ENCODE measurements at places on chromosomes 7 and 10.

- DNase-seq = no peak
Observed at GRCh38 chr10:29533696-29534285, 101.0 kb downstream of the SVIL start.

- DNase-seq = peak; percentile 47
Observed at GRCh38 chr10:44857363-44858016, 53.6 kb upstream of the TMEM72 start.

- no peak for DNase-seq
Observed at GRCh38 chr10:44178281-44178680, 206.6 kb downstream of the CXCL12 start.

GRCh38 chr7:45153233-45153632, 4.4 kb upstream of the RAMP3 start:
- DNase-seq = no peak

DNA sequence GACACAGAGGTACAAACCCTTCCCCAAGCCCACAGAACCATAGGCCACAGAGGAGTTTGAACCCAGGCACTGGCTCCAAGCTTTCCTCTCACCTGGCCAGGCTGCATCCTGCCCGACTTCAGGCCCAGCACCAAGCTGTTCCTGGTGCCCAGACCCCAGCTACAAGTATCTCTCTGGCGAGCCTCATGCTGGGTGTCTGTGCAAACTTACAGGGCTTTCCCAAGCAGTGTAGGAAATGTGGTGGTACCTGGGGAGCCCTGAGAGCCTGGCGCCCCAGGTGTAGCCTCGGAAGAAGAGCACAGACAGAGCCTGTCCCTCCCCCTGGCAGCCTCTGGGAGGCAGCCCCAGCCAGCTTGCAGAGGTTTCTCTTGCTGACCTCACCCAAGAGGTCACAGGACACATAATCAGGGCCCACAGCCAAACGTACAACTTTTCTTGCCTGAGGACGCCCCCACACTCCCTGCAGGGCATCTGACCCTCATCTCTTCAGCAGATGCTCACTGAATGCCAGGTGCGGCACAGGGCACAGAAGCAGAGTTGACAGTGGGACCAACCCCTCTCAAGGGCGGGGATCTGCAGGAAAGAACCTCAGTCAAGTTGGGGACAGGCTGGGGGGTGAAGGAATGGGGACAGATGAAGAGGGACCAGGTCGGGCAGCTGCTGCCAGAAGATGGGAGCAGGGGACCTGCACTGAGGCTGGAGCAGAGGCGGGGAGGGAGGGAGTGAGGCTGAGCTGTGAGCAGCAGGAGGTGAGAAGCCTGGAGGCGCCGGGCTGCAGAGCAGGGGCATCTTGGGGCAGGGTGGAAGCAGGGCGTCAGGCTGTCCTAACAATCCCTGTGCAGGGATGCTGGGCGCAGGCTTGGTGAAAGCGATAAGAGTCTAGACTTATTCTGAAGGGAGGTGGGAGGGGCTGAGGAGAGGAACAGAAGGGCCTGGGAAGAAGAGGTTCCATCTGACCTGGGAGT, 16.3 kb upstream of the MYL7 start:
- DNase-seq = no peak

DNA sequence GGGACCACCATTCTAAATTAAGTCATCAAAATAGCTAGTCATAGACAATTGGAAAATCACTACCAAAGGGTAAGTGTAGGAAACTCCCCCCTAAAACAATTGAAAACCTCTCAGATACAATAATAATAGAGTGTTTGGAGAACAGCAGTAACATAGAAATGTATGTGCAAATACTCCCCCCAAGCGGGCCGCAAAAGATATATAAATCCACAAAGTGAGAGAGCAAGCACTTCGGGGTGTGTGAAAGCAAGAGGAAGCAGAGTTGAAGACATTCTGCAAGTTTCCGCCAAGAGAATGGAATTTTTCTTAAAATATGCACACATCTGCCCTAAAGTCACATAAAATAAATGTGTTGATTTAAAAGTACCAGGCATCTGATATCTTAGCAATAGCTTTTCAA, 33.3 kb downstream of the CHCHD3 start:
- no peak for DNase-seq

- DNase-seq = no peak
Observed at GRCh38 chr10:13938950-13939349, 352.2 kb downstream of the PRPF18 start.

DNA sequence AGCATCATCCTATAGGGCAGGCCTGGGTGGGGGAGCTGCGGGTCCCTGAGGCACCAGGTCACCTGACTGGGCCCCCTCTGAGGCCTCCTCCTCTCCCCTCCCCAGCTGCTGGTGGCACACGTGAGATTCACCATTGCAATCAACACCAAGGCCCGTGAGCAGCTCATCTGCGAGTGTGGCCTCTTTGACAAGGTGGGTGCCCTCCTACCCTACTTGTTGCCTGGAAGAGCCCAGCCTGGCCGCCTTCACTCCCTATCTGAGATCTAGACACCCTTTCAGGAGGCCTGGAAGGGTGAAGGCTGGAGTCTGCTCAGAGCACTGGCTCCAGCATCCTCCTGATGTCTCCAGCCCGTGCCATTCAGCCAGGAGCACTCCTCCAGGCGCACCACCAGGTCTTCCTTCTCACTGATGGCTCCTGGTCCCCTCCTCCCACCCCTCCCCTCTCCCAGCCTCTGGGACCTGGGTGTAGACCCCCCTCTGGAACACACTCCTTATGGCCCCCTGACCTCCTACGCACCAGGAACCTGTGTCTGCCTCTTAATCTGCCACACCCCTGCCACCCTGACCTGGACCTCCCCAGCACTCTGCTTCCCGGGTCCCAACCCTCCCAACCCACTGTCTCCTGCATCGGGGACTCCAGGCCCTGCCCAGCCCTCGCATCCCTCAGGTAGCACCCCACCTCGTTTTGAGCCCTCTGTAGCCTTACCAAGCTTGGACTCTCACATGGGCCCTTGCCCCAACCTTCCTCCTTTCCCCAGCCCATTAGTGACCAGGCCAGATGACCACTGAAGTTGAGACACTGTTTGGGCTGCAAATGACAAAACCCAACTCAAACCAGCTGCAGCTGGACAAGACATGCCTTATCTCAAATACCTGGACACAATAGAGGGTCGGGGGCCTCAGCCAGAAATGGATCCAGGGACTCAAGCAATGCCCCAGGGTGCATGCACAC, 67.5 kb downstream of the ALOX5 start:
- no peak for DNase-seq

GRCh38 chr10:86946213-86947155, 10.9 kb downstream of the MMRN2 start:
- DNase-seq = no peak

GRCh38 chr10:115065801-115066200, 27.4 kb upstream of the ATRNL1 start:
- DNase-seq = no peak

GRCh38 chr10:132460071-132460470, 63.1 kb downstream of the PWWP2B start:
- no peak for DNase-seq

DNA sequence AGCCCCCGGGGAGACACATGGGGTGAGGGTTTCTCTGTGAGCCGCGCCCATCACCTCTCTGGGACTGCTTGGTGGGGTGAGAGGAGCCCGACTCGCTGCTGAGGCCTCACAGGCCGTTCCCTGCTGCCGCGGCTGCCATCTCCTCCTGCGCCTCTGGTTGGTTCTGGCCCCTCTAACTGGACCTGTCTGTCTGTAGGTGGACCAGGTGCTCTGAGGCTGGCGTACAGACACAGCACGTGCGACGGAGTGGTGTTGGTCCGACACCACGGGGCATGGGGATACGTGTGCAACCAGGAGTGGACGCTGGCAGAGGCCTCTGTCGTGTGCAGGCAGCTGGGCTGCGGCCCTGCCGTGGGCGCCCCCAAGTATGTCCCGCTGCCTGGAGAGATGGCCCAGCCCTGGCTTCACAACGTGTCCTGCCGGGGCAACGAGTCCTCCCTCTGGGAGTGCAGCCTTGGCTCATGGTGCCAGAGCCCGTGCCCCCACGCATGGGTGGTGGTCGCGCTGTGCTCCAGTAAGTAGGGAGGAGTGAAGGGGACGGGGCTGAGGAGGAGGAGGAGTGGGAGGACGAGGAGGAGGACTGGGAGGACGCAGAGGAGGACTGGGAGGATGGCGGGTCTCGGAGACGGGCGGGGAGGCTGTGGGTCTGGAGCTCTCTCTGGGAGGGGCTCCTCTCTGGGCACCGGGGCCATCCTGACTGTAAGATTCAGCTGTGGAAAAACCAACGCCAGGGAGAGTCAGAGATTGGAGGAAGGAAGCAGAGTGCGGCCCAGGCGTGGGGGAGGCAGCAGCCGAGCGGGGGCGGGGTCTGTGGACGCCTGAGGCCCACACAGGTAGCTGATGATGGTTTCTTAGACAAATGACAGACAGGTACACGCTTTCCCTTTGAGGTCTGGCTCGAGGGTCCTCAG, 2.6 kb downstream of the SCART1 start:
- no peak for DNase-seq
